Smooth muscle cell of the coronary artery (primary cell): ENCODE measurements at places on chromosomes 4 and X. TPM values are rescaled to one million over a fixed set of nuclear protein-coding genes. Genes with fewer than 3 reads are reported as not detected.

CFAP99 gene
- total RNA-seq = not detected in 2 replicates

SPANXD gene
- not detected in 2 replicates for total RNA-seq

MAGED4 gene
- 9.8 and 22.5 TPM in 2 replicates for total RNA-seq

ATP2B3 gene
- total RNA-seq = under 0.01 TPM in 2 replicates

TAB3 gene
- 2.1 and 5.2 TPM in 2 replicates for total RNA-seq

SHISA3 gene
- 0.23 and 4.7 TPM in 2 replicates for total RNA-seq

UNC5C gene
- 1.1 and 2.0 TPM in 2 replicates for total RNA-seq

NEUROG2 gene
- total RNA-seq = not detected in 2 replicates

SHROOM3 gene
- total RNA-seq = 1.1 and 25.0 TPM in 2 replicates

CPXCR1 gene
- total RNA-seq = not detected in 2 replicates

BCAP31 gene
- total RNA-seq = 152 and 188 TPM in 2 replicates

HSFX3 gene
- total RNA-seq = not detected in 2 replicates

BEX2 gene
- 0.23 and 2.3 TPM in 2 replicates for total RNA-seq

TCEANC gene
- 1.8 and 7.3 TPM in 2 replicates for total RNA-seq

SPP1 gene
- total RNA-seq = 0.15 and 0.23 TPM in 2 replicates
